ENCODE measurements at places on chromosomes 13 and 19.

DNA sequence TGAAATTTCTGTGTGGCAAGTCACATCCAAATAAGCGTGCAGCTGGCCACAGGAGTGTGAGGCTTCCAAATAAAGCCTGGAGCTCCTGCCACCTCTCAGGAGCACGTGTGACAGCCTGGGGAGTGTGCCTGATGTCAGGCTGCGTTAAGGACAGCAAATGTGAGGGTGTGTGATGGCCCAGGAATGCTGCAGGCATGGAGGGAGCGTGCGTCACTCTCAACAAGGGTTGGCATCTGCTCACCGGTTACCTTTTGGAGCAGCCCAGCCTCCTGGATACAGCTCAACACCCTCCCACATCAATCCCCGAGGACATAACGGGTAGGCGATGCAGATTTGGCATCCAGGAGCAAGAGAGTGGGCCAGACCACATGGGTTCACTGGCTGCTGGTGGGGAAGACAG, 19.0 kb downstream of the NUMBL start:
- DNase-seq = no peak

GRCh38 chr13:52842441-52842840, 6.0 kb downstream of the PCDH8 start:
- no peak for DNase-seq

GRCh38 chr13:101179021-101179420, 237.3 kb downstream of the NALCN start:
- no peak for DNase-seq

GRCh38 chr13:59356607-59357006, 807.1 kb downstream of the DIAPH3 start:
- DNase-seq = peak; percentile 81

GRCh38 chr19:28435551-28436271, 777.2 kb downstream of the UQCRFS1 start:
- DNase-seq = peak; percentile 54

- no peak for DNase-seq
Measured at GRCh38 chr13:105638426-105638825, 897.0 kb downstream of the EFNB2 start.

DNA sequence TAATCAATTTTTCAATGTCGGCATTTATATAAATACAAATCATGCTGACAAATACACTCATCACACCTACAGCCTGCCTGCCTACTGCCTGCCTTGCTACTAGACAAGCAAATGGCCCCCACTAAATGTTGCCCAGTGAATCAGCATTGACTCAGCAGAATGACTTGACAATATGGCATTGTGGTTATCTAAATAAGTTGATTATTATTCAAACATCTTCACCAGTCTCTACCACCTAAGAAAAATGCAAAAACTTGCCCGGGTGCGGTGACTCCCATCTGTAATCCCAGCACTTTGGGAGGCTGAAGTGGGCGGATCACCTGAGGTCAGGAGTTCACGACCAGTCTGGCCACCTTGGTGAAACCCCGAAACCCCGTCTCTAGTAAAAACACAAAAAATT, 296.1 kb downstream of the PCDH9 start:
- DNase-seq = no peak

GRCh38 chr19:46785980-46786235, 2.5 kb downstream of the SLC1A5 start:
- DNase-seq = no peak

DNA sequence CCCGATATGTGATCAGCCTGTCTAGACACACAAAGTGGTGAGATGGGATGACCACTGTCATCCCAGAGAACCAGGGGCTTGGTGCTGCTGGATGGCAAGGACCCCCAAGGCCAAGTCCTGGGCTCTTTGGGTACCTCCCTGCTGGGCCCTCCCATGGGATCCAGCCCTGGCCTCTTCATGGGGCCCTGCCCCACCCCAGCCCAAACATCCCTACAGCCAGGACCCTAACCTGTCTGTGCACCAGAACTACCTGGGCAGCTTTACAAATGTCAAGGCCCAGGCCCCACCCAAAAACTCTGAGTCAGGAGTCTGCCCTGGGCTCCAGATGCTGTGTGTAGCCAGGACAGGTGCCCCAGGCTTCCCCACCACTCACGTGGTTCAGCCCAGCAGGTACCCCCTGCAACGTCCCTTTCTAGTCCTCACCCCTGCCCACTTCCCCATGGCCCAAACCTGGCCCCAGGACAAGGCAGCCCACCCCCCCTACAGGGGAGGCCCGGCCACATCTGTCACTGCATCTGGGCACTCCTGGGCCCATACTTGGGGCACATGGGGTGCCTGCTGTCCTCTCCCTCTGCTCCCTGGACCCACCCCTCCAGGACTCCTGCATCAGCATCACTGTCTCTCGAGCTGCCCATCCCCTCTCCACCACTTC, 233.5 kb downstream of the TUBA3C start:
- DNase-seq = no peak

DNA sequence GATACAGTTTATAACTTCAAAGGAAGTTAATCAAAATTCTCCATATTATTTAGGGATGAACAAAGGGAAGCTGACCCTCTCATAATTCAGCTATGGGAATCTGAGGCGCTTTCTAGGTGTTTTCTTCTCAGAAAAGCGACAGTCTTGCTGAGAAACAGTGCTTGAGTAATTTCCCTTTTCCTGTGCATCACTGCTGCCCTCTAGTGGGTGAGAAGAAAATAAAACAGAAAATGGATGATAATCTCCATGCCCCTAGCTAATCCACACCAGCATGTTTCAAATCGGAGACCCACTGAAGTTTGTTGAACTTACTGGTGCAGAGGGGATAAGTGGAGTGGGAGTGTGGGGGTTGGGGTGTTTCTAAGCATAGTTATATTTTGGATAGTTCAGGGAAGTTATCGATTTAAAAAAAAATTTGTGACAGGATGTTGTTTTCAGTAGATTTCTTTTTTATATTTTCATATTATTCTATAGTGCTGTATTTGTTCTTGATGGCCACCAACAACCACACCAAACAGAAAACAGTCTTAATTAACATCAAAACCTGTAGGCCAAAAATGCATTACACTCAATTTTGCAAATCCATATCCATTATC, 21.4 kb downstream of the LCP1 start:
- DNase-seq = no peak

- DNase-seq = no peak
Measured at GRCh38 chr19:6503407-6504201, 1.5 kb upstream of the TUBB4A start.

Data from right forelimb (tissue), 1 donor.